AG10803 (cell line): ENCODE measurements at places on chromosomes 1 and 21.
A peak's percentile ranks its signal among the peaks of the same experiment; 100 is the strongest.

DNA sequence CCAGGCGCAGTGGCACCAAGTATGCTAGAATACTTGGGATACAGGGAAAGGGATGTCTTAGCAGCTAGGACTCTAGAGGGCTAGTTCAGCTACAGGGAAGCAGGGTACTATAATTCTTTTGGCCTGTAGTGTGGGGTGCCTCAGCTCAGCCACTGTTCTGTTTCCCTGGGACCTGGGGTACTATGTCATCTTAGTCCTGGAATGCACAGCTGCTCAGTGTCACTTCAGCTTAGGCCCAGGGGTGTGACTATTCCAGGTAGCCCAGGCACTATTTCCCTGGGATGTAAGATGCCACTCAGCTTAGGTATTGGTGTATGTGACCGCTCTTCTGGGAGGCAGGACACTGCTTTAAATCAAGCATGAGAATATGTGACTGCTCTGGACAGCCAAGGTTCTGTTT, 34.1 kb downstream of the RGSL1 start:
- no peak for DNase-seq

- DNase-seq, result peak; percentile 2
Observed at GRCh38 chr1:232393010-232393409, 236.9 kb downstream of the SIPA1L2 start.

DNA sequence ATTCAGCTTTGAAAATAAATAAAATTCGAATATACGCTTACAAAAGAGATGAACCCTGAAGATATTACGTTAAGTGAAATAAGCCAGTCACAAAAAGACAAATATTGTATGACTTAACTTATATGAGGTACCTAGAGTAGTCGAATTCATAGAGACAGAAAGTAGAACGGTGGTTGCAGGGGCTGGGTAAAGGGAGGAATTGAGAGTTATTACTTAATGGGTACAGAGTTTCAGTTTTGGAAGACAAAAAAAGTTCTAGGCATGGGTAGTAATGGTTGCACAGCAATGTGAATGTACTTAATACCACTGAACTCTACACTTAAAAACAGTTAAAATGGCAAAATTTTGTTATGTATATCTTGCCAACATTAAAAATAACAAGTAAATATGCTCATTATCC, 48.6 kb upstream of the ZNHIT6 start:
- no peak for DNase-seq

GRCh38 chr1:184296466-184297243, 90.2 kb upstream of the C1orf21 start:
- DNase-seq, result peak; percentile 94

DNA sequence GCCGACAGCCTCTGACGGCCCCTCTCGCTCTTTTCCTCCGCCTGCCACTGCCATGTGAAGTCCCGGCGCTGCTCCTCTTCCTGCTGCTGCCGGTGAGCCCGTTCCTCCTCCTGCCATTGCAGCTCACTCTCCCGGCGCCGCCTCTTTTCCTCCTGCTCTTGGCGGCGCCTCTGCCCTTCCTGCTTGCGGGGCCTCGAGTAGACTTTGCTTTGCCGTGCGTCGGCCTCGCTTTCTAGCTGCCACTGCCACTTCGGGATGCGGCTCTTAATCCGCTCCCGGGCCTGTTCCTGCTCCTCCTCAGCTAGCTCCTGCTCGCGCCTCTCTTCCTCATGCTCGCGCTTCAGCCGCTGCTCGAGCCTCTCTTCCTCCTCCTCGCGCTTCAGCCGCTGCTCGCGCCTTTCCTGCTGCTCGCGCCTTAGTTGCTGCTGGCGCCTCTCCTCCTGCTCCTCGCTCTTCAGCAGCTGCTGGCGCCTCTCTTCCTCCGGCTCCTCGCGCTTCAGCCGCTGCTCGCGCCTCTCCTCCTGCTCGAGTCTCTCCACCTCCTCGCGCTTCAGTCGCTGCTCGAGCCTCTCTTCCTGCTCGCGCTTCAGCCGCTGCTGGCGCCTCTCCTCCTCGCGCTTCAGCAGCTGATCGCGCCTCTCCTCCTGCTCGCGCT, 4.3 kb downstream of the TCHH start:
- peak; percentile 49 for DNase-seq

DNA sequence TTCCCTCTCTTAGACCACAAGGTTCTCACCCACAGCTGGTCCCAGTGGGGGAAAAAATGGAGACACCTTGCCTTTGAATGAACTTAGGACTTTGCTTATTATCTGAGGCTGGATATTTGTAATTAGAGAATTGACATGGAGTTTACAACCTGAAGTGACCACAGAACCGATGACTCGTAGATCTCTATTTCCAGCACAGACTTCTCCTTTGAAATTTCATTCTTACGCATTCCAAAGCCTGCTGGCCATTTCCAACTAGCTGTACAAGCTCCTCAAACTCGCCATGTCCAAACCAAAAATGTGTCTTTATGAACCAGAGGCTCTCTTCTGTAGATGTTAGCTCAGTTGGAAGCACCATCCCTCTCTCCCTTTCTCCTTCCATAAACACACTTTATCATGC, 12.0 kb downstream of the RAB7B start:
- peak; percentile 63 for DNase-seq

DNA sequence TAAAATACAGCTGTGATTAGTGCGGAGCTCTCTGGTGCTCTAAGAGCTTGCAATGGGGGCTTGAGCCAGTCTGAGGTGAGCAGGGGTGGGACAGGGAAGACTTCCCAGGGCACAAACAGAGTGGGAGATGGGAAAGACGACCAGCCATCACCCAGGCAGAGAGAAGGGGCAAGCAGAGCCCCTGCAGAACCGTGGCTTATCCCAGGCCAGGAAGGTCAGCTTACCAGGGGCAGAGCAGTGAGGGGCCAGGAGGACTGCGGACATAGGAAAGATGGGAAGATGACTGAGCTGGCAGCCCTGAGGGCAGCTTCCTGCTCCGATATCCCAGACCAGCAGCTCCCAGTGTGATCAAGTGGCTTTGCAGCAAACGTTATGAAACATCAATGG, 55.4 kb upstream of the IFFO2 start:
- no peak for DNase-seq

DNA sequence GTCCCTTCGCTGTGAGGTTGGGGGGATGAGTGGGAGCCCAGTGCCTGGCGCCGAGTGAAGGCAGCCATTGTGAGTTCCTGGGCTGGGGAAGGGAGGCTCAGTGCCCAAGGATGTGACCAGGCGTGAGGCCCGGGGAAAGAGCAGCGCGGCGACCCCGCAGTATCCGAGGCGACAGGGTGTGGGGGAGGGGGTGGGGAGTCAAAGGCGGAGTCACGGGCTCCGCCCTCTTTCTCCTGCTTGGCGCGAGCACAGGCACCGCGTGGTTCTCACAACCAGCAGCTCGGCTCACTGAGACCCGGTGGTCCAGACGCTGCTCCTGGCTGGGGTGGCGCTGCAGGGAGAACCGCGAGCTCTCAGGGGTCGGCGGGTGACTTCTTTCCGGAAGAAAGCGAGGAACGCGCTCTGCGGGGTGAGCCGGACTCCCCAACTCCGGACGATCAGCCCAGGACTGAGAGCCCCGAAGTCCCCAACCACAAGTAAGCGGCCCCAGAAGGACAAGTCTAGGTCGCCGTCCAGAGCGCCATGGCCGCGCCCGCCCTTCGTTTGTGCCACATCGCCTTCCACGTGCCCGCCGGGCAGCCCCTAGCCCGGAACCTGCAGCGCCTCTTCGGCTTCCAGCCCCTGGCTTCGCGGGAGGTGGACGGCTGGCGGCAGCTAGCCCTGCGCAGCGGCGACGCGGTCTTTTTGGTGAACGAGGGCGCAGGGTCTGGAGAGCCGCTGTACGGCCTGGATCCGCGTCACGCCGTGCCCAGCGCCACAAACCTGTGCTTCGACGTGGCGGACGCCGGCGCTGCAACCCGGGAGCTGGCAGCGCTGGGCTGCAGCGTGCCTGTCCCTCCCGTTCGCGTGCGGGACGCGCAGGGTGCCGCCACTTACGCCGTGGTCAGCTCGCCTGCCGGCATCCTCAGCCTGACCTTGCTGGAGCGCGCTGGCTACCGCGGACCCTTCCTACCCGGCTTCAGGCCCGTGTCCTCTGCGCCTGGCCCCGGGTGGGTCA, at the start of gene HPDL:
Gene HPDL (plus strand): TSS at position 269 of the 997 bp plus-strand sequence. CDS start 254 bp downstream, at position 523.
- DNase-seq, result peak; percentile 32

GRCh38 chr1:209527372-209527771, 56.1 kb upstream of the CAMK1G start:
- DNase-seq, result peak; percentile 52

GRCh38 chr1:173555651-173556305, 47.1 kb downstream of the SLC9C2 start:
- no peak for DNase-seq

GRCh38 chr1:27032119-27032461, 19.4 kb upstream of the TENT5B start:
- no peak for DNase-seq

DNA sequence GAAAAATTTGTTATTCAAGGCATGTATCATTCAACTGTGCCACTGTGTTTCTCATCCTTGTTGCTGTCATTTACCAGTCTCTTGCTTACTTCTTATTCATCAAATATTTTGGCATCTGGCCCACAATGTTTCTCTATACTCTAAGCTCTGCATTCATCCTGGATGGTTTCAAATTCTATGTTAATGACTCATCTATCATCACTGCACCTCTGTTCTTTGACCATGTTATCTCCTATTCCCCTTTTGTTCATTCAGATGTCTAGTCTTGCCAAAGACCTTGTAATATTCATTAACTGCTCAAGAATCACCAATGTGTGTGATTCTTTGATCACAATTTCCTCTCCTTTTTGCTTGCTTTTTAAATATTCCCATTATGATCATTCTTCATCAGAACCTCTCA, 54.6 kb upstream of the PRKACB start:
- DNase-seq, result peak; percentile 30

DNA sequence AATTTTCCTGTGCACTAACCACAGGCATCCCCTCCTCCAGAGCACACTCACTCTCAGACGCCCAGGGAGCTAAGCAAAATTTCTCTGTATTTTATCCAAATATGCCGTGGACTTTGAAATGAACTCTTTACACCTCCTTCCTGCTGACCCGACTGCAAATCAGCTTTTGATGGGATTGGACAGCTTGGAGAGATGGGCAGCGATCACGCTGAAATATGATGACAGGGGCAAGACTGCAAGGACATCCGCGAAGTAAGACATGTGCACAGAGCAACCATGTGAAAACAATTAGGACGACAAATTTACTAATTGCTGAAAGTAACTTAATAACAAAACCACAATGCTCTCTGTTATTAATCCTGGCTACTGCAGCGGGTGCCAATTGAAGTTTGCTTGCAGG, 64.6 kb upstream of the CLDN14 start:
- no peak for DNase-seq

DNA sequence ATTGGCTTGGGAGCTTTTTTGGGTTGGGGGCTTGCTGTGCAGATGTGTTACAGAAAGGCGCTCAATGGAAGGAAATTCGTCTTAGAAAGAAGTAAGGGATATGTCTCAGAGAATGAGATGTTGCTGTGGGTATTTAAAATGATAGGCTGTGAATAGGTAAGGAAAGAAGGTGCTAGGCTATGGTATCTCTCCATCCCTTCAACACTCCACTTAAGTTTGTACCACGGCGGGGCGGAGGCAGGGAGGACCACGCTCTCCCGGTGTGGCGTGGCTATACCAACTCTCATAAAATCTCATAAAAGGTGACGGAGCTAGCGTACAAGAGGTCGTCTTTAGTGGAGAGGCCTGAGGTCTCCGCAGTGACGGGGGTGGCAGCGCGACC, 305 bp upstream of the RPS6KC1 start:
- DNase-seq, result no peak

GRCh38 chr1:165895451-165895871, 68.0 kb downstream of the UCK2 start:
- peak; percentile 78 for DNase-seq

- no peak for DNase-seq
Observed at GRCh38 chr1:172978595-172978994, 72.1 kb downstream of the TNFSF18 start.

DNA sequence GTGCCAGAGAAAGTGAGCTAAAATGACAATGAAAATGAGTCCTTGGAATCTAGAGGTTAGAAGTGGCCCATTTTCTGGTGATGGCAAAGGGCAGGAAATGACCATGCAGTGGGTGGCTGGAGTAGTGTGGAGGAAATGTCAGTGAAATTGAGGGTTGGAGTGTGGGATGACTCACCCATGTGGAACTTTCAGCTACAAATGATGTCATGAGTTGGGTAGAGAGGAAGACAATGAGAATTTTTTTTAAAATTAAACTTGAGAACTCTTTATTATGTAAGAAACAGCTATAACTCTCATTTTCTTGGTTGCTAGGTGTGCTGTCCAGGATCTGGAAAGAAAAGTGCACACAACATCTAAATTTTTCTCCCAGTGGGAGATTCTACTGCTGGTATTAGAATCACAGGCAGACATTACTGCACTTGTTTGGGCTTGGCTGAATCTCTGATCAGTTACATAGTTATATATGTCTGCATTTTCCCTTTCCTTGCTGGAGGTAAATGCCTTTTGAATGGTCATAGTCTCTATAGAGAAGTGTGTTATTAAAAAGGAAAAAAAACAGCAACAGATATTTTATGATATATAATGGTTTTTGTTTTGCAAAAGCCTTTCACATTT, 56.8 kb upstream of the GNG12 start:
- peak; percentile 84 for DNase-seq

GRCh38 chr1:65681096-65681495, 111.6 kb upstream of the PDE4B start:
- DNase-seq, result peak; percentile 50

DNA sequence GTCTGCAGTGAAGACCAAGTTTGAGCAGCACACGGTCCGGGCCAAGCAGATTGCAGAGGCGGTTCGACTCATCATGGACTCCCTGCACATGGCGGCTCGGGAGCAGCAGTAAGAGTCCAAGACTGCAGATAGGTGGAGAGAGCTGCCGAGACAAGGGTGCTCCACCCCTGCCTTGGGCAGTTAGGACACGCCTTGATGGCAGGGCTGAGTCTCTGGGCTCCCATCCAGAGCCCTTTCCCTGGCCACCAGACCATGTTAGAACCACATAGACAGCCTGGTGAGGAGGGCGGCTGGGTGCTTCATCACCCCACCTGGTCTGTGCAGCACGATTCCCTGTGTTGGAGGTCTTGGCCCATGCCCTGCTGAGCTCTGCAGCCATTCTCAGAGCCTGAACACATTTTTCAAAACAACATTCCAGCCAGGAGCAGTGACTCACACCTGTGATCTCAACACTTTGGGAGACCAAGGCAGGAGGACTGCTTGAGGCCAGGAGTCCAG, 17.3 kb upstream of the MIIP start:
- no peak for DNase-seq

DNA sequence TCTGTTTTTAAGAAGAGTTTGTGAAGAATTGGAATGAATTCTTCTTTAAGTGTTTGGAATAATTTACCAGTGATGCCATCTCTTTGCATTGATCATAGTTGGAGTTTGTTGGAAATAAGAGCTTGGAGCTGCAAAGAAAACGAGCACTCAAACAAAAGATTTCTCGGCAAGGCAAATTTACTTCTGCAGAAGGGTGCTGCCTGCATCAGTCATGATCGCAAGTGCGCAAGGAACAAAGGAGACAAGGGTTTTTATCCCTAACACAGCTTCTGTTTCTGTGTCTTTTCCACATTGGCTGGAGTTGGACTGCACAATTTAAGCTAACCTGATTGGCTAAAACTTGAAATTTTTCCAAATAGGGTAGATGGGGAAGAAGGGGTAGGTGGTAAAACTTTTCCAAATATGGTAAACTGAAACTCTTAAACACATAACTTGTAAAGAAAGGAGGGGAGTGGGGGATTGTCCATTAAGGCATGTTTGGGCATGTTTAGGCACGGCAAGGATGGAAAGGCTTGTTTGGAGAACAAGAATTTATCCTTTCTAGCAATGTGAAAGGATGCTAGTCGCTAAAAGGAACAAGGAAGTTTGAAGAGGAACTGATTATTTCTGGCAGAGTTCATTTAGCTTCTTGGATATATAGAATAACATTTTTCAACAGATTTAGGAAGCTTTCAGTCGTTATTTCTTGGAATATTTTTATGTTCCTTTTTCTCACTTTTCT, 3.5 kb upstream of the AADACL4 start:
- no peak for DNase-seq

- no peak for DNase-seq
Observed at GRCh38 chr1:59293849-59294248, 3.0 kb upstream of the FGGY start.
